ENCODE measurements at places on chromosomes 13 and 19.

GRCh38 chr19:18426416-18426767 is 7.2 kb downstream of the SSBP4 start:
- DNase-seq: no peak

DNA sequence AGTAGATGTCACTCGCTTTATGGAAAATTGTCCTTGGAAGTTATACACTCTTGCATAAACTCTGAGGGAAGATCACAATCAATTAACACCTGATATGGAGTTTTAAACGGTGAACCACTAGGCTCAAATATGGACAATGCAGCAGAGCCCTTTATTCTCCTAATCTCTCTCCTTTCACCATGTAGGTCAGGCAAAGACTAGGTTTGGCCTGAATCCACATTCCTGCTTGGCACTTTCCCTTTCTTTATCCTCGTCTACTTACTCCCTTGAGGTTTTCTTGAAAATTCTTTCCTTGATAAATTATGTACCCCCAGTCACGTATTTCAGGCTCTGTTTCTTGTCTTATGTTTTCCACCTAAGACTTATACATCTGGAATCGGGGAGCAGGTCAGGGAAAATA is 751.7 kb downstream of the DACH1 start:
- no peak for DNase-seq

GRCh38 chr13:65746406-65746921 is 1483.7 kb downstream of the PCDH9 start:
- DNase-seq: no peak

- DNase-seq: peak; percentile 84
These were observed 34.9 kb upstream of the TPM4 start for GRCh38 chr19:16041299-16041990.

All from stimulated activated CD4-positive, alpha-beta T cell treated with anti-CD3 and anti-CD28 coated beads, Interleukin-15, amount 100 ng/mL, for 24 hours (primary cell).